Right atrium auricular region (tissue), 2 donors: ENCODE measurements at places on chromosomes 16 and 17. TPM values are rescaled to one million over a fixed set of nuclear protein-coding genes. Genes with fewer than 3 reads are reported as not detected.

DNA sequence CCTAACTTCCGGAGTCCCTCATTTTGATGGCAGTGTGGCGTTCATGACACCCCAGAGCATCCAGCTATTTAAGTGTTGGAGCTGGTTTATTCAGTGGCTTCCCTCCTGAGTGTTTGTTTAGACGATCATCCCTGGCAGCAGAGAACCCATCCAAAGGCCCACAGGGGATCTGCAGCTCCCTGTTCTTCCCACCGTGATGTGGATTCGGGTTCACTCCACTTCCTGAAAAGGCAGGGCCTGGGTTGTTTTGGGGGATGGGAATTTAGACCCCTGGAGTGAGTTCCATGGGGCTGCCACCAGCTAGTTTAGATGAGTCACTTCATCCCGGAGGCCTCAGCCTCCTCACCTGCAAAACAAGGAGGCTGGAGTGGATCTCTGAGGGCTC is 2.3 kb downstream of the KSR1 start:
- no peaks in the 10 kb centered on the region for H3K27me3 ChIP-seq
- H3K36me3 ChIP-seq = no peaks in the 10 kb centered on the region
- no peak for DNase-seq

DNA sequence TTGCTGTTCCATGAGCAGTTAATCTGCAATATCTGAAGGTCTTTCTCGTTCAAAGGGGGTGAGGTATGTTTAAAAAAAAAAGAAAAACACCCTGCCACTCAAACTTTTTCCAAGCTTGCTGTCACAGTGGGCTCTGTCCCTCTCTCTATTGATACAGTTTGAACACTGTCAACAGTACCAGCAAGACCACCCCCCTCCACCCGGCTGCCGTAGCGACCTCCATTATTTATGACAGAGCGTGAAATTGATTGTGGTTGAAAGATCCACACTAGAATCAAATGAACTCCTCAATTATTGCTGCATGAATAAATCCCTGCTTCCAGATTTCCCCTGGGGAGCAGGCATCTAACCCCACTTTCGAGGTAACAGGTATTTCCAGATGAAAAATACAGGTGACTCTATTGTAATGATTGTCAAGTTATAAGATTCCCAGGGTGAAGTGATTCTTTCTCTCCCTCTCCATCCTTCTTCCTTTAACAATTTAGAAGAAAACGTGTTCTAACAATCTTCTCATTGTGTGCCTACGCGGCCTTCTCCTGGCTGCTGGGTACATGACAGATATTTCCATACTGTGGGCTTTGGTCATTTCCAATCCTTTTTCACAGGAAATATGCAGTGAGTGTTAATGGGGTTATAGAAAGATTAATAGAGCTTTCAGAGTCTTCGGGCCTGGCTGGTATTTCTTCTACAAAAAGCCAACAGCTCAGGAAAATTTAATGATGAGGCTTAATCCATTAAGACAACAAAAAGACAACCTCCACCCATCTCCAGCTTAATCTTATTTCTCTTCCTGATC is 135.7 kb upstream of the C16orf82 start:
- DNase-seq = no peak
- no peak overlapping the region for H3K27ac ChIP-seq
- H3K27me3 ChIP-seq = no peaks in the 10 kb centered on the region

- DNase-seq = no peak
- no peaks in the 10 kb centered on the region for H3K36me3 ChIP-seq
- H3K27ac ChIP-seq = no peak overlapping the region
- no peak overlapping the region for H3K4me3 ChIP-seq
These were observed 232.4 kb downstream of the CBLN1 start for GRCh38 chr16:49049191-49049590.

- DNase-seq = no peak
- no peaks in the 10 kb centered on the region for H3K27me3 ChIP-seq
- no peaks in the 10 kb centered on the region for H3K4me1 ChIP-seq
- H3K4me3 ChIP-seq = no peak overlapping the region
These were observed 17.5 kb upstream of the CMTM4 start for GRCh38 chr16:66714062-66714461.

DNA sequence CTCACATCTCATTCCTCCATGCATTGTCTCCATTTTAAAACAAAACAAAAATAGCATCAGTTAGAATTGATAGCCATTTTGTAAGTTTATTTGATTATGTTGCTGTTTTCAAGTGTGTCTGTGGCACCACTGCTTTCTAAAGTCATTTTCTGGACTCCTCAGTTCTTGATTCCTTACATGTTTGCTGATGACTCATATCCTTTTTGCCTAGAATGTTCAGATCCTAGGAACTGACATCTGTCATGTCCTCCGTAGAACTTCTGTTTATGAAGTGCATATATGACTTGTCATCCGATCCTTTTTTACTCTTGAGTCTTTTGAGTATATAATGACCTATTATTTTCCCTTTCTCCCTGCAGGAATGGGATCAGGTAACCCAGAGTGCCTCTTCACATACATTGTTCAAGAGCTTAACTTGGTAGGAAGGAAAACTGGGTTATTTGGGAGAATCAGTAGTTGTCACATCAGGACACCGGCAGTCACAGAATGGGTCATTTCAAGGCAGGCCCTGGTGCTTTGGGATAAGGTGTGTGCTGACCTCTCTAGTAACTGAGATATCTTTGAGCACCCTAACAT is 69.2 kb downstream of the MAP2K4 start:
- H3K27ac ChIP-seq = no peak overlapping the region
- no peaks in the 10 kb centered on the region for H3K36me3 ChIP-seq
- H3K27me3 ChIP-seq = no peaks in the 10 kb centered on the region
- H3K4me1 ChIP-seq = peaks cover 8% of the 10 kb centered on the region
- no peak overlapping the region for H3K4me3 ChIP-seq
- DNase-seq = no peak

DNA sequence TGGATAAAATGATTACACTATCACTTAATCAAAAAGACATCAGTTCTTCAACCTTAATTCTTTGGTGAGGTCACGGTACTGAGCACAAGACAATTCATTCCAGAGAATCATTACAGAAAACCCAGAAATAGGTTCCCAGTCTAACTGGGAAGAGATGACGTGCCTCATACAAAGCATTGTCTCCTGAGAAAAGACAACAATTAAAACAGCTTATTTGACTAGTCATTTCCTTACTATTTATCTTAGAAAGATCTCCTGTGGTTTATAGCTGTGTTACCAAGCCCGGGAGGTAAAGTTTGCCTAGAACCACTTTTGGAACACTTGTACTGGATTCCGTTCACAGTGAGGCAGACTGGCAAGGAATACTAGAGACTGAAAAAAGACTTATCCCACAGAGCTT is 5.1 kb downstream of the PHF12 start:
- peak overlapping the region; percentile 45 for H3K27ac ChIP-seq
- no peaks in the 10 kb centered on the region for H3K4me1 ChIP-seq
- H3K36me3 ChIP-seq = no peaks in the 10 kb centered on the region
- no peaks in the 10 kb centered on the region for H3K27me3 ChIP-seq
- DNase-seq = no peak
- no peak overlapping the region for H3K4me3 ChIP-seq

DNA sequence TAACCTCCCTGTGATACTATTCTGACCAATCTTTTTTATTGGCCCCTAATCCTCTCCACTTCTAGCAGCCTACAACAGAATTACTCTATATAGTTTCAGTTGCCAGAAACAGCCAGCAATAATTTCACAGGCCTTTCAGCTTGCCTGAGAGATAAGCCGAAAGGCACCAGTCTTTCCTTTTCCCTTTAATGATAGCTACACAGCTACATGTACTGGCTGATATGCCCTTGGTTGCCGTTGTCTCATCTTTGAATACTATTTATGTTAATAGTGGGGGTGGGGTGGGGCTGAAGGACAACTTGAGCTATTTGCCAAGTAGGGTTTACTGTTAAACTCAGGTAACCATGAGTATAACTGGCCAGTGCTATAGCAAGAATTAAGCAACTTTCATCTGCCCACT is 35.8 kb upstream of the RASL10B start:
- no peaks in the 10 kb centered on the region for H3K27me3 ChIP-seq
- peak overlapping the region; percentile 3 for H3K27ac ChIP-seq
- H3K4me3 ChIP-seq = no peak overlapping the region
- H3K36me3 ChIP-seq = peaks cover 21% of the 10 kb centered on the region
- H3K4me1 ChIP-seq = no peaks in the 10 kb centered on the region

DNA sequence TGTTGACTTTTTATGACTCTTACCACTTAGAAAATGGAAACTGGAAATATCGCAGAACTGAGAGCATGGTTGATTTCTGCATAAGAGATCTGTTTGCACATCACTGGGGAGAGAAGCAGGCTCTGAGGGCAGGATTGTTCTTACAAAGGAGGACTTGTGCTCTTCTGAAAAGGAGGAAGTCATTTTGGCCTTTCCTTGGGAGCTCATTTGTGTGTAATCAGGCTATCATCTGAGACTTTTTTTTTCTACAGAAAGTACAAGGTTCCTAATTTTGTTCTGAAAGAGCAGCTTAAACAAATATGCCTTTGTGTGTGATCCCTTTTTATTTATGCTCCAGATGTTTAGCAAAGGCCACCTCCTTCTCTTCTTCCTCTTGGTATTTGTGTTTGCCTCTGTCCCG is 145.7 kb upstream of the CACNG5 start:
- no peaks in the 10 kb centered on the region for H3K36me3 ChIP-seq
- H3K4me3 ChIP-seq = no peak overlapping the region
- DNase-seq = no peak
- no peak overlapping the region for H3K27ac ChIP-seq

DNA sequence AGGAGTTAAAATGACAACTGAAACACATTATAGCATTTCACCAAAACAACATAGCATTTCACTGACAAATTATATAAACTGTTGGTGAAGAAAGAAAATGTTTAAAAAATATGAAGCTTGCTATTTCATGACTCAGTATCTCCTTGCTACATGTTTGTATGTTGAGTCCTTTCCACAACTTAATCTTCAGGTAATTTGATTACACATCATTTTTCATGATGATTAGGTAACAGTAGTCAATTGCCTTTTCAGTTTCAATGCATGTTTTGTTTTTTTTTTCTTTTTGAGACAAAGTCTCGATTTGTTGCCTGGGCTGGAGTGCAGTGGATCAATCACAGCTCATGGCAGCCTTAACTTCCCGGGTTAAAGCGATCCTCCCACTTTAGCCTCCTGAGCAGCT is 177.8 kb upstream of the PMFBP1 start:
- H3K27me3 ChIP-seq = no peaks in the 10 kb centered on the region
- no peak overlapping the region for H3K4me3 ChIP-seq
- H3K36me3 ChIP-seq = no peaks in the 10 kb centered on the region
- no peaks in the 10 kb centered on the region for H3K4me1 ChIP-seq
- H3K27ac ChIP-seq = no peak overlapping the region

DNA sequence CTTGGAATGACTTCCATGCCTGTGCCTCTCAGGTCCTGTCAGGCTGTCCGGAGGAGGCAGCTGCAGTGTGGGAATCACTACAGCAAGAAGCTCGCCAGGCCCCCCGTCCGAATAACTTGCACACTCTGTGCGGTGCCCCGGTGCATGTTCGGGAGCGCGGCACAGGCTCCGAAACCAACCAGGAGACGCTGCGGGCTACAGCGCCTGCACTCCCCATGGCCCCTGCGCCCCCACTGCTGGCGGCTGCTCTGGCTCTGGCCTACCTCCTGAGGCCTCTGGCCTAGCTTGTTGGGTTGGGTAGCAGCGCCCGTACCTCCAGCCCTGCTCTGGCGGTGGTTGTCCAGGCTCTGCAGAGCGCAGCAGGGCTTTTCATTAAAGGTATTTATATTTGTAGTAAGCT is 1.3 kb downstream of the NRN1L start:
- no peak overlapping the region for H3K27ac ChIP-seq
- DNase-seq = no peak
- peaks cover 32% of the 10 kb centered on the region for H3K36me3 ChIP-seq

DNA sequence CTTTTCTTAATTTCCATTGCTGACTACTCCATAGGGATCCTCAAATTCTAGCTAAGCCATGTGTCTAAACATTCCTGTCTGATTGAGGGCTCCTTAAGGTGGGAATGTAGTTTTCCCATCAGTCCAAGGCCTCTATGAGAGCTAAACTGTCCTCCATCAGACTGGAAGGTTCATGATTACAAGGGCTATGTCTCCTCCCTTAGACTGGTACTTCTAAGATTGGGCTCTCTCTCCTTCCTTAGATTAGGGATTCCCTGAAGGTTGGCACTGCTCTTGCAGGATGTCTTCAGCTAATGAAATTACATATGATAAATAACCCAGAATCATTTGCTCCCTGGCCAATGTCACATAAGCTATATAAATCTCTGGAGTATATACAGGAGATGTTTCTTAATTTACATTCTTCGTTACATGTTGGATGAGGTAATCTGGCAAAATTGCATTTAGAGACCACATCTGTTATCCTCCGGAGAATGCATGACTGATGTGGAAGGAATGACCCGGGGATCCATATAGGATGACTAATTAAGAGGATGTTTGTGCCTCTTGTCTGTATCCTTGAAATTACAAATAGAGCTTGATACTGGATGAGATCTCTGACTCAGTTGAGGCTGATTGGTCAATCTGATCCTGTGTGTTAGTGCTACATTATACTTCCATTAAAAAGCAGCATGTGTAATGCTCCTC is 14.2 kb downstream of the B4GALNT2 start:
- H3K4me3 ChIP-seq = no peak overlapping the region
- H3K36me3 ChIP-seq = no peaks in the 10 kb centered on the region
- no peak overlapping the region for H3K27ac ChIP-seq
- H3K27me3 ChIP-seq = no peaks in the 10 kb centered on the region

FNDC8 gene
- not detected for total RNA-seq

MYL11 gene
- not detected for total RNA-seq

DRC3 gene
- 0.94 TPM for total RNA-seq

TNFRSF13B gene
- total RNA-seq = not detected

EVI2B gene
- total RNA-seq = 5.6 TPM

CD300LF gene
- total RNA-seq = 0.71 TPM

TAT gene
- not detected for total RNA-seq
